ENCODE measurements at places on chromosomes 5 and 9.

GRCh38 chr5:153523831-153524230, 33.4 kb downstream of the GRIA1 start:
- no peak for DNase-seq

- DNase-seq, result no peak
Measured at GRCh38 chr5:64865662-64866061, 96.9 kb downstream of the CWC27 start.

GRCh38 chr9:124202447-124202971, 55.2 kb upstream of the NEK6 start:
- peak; percentile 92 for DNase-seq

DNA sequence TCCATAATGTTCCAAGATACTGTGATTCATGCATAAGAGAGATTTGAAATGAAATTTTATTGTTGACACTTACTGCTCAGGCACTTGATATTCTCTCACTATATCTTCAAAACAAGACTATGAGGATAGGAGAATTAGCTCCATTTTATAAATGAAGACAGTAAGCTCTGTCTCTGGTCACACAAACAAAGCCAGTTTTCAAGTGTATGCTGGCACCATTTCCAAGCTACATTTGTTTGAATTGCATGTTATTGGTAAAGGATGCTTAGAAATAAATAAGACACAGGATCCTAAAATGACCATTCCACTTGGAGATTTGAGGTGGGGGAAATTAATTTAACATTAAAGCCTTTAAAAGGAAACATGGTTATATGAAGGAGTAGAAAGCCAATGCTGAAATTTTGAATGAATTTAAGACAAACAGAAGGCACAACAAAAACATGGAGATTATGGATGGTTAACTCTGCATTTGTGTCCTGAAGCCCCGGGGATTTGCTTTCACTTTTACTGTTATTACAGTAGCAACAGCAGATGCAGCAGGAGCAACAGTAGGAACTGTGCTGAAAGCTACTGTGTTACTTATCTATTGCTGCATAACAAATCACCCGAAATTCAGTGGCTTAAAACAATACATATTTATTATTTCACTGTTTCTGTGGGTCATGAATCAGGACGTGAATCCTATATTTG, 79.7 kb upstream of the ASTN2 start:
- DNase-seq, result no peak

GRCh38 chr5:140391312-140391711, 10.3 kb upstream of the ANKHD1 start:
- DNase-seq, result no peak

- peak; percentile 37 for DNase-seq
Measured at GRCh38 chr5:52805615-52806014, 17.9 kb downstream of the ITGA1 start.

Measured in suppressor macrophage (primary cell).